ENCODE measurements at places on chromosomes 1 and 21. TPM values are rescaled to one million over a fixed set of nuclear protein-coding genes. Genes with fewer than 3 reads are reported as not detected.

DNA sequence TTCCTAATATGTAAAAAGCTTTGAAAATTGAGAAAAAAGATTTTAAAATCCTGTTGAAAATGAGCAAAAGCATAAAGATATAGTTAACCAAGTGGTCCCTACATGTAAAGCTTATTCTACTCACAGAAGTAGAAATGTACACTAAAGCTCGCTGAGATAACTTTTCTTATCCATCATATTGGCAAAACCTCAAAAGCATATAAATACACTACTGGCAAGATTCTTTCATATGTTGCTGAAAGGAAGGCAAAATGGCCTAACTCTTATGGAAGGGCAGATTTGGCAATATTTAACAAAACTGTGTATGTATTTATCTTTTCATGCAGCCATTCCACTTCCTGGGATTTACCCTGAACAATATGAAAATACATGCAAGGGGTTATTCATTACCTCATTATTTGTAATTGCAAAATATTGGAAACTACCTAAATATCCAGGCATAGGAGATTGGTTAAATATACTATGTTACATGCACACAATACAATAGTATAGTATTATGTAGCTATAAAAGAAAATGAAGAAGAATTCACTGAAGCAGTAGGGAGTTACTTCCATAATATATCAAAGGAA, 43.2 kb upstream of the LYPLAL1 start:
- H3K4me1 ChIP-seq, result no peaks in the 10 kb centered on the region
- no peaks in the 10 kb centered on the region for H3K27me3 ChIP-seq
- no peak for DNase-seq
- H3K36me3 ChIP-seq, result no peaks in the 10 kb centered on the region
- no peak overlapping the region for H3K4me3 ChIP-seq

- H3K4me3 ChIP-seq, result no peak overlapping the region
- no peak for DNase-seq
- no peaks in the 10 kb centered on the region for H3K36me3 ChIP-seq
- no peaks in the 10 kb centered on the region for H3K27me3 ChIP-seq
These were observed 68.6 kb upstream of the MCOLN3 start for GRCh38 chr1:85116856-85117255.

DNA sequence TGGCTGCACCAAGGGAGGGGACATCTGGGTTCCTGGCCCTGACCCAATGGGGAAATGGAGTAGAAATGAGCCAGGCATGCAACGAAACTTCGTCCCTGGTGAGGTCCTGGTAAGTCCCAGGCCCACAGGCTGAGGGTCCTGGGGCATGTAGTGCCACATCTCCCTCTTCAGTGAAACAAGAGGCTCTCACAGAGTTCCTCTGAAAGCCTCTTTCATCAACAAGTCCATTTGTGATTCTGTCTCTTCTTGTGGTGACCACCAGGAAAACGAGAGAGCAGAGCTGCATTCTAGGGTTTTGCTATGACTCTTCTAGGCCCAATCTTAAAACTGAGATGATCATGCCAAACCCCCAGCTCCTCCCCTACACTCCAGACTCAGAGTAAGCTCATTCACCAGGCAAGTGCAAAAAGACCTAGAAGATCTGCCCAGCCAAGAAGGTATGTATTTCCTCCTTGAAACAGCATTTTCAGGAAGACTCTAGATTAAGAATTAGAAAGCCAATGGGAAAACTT, 24.3 kb upstream of the RNF220 start:
- DNase-seq, result no peak
- no peak overlapping the region for H3K4me3 ChIP-seq
- no peak overlapping the region for H3K27ac ChIP-seq
- H3K36me3 ChIP-seq, result no peaks in the 10 kb centered on the region
- H3K4me1 ChIP-seq, result no peaks in the 10 kb centered on the region
- no peaks in the 10 kb centered on the region for H3K27me3 ChIP-seq

- no peak overlapping the region for H3K4me3 ChIP-seq
- H3K27me3 ChIP-seq, result no peaks in the 10 kb centered on the region
- H3K27ac ChIP-seq, result no peak overlapping the region
- no peaks in the 10 kb centered on the region for H3K36me3 ChIP-seq
These were observed 76.0 kb downstream of the NRIP1 start for GRCh38 chr21:14988760-14989159.

DNA sequence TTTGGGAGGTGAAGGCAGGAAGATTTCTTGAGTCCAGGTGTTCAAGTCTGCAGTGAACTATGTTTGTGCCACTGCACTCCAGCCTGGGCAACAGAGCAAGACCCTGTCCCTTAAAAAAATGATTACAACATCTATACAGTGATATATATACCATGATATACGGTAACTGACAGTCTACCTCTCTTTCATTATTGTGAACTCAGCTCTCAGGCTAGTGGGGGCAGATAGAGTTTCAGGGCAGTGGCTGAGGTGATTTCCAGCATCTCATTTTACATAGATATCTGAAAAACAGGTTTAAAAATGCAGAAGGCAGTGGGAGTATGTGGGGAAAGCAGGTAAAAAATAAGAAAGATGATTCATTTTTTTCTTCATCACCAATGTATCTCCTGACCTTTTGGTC, 8.1 kb upstream of the NTNG1 start:
- H3K4me1 ChIP-seq, result no peaks in the 10 kb centered on the region
- no peaks in the 10 kb centered on the region for H3K27me3 ChIP-seq
- no peak for DNase-seq

GRCh38 chr1:69929308-69930057, 275.9 kb downstream of the LRRC40 start:
- H3K27me3 ChIP-seq, result no peaks in the 10 kb centered on the region
- no peak for DNase-seq
- no peak overlapping the region for H3K27ac ChIP-seq
- H3K36me3 ChIP-seq, result no peaks in the 10 kb centered on the region
- no peaks in the 10 kb centered on the region for H3K4me1 ChIP-seq

GRCh38 chr1:64077281-64077940, 126.0 kb upstream of the UBE2U start:
- H3K27me3 ChIP-seq, result no peaks in the 10 kb centered on the region
- DNase-seq, result no peak
- no peak overlapping the region for H3K4me3 ChIP-seq

DNA sequence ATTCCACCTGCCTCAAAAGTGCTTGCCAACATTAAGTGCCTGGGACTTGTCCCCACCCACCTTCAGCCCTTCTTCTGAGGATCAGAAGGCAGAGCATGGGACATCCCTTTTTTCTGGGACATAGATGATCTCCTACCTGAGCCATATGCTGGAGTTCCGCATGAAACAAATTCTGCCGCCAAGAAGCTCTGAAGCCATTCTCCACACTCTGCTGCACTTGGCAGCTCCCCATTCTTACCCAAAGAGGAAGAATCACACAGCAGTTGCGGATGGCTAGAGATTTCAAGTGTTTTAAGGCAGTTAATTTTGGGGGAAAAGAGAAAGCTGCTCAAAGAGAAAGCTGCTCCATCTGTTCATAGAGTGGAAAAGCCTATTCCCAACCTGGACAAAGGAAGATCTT, 197.3 kb upstream of the COA6 start:
- no peaks in the 10 kb centered on the region for H3K27me3 ChIP-seq
- H3K4me1 ChIP-seq, result peaks cover 2% of the 10 kb centered on the region
- H3K4me3 ChIP-seq, result no peak overlapping the region
- no peak for DNase-seq

DNA sequence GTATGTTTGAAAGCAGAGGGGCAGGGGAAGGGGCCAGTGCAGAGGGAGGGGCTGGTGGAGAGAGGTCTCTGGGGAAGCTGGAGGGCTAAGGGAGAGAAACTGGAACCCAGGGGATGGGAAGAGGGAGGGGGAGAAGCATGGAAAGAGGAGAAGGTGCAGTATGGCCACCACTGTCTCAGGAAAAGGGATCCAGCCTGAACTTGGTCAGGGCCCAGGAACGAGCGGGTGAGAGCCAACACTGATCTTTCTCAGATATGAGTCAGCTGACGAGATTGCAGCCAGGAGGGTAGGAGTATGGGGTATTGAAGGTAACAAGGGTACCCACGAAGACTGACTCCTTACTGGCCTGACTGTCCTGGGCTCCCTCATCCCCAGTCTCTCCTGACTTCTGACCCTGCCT, 18.0 kb downstream of the TIE1 start:
- no peaks in the 10 kb centered on the region for H3K36me3 ChIP-seq
- H3K4me3 ChIP-seq, result no peak overlapping the region
- no peak overlapping the region for H3K27ac ChIP-seq
- DNase-seq, result no peak
- no peaks in the 10 kb centered on the region for H3K27me3 ChIP-seq
- no peaks in the 10 kb centered on the region for H3K4me1 ChIP-seq

DNA sequence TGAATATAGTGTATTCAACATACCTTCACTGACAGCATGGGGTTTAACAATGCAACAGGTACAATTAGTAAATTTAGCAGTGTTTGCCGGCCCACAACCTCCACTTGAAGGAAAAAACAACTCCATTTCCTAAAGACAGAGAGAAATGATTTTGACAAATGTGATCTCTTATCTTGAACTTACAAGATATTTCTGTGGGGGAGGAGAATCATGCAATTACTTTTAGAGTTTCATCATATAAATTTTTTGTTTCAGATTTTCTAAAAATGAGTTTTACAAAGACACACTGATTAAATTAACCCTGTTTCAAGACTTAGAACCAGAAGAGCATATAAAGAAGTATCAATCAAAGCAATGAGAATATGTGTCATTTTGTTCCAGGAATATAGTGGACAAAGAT, 80.3 kb downstream of the NME7 start:
- no peak overlapping the region for H3K27ac ChIP-seq
- no peak overlapping the region for H3K4me3 ChIP-seq
- DNase-seq, result no peak
- no peaks in the 10 kb centered on the region for H3K27me3 ChIP-seq

- no peaks in the 10 kb centered on the region for H3K27me3 ChIP-seq
- no peak overlapping the region for H3K27ac ChIP-seq
- no peaks in the 10 kb centered on the region for H3K36me3 ChIP-seq
- no peaks in the 10 kb centered on the region for H3K4me1 ChIP-seq
These were observed 172.8 kb downstream of the MATN1 start for GRCh38 chr1:30550365-30551220.

GRCh38 chr1:2228694-2229036, 546 bp downstream of the SKI start:
- H3K4me3 ChIP-seq, result peak overlapping the region; percentile 91
- H3K4me1 ChIP-seq, result peaks cover 37% of the 10 kb centered on the region
- H3K27me3 ChIP-seq, result no peaks in the 10 kb centered on the region

- H3K4me1 ChIP-seq, result no peaks in the 10 kb centered on the region
- no peaks in the 10 kb centered on the region for H3K36me3 ChIP-seq
- no peak for DNase-seq
- H3K4me3 ChIP-seq, result no peak overlapping the region
These were observed 218.7 kb downstream of the FMN2 start for GRCh38 chr1:240310226-240310925.

DNA sequence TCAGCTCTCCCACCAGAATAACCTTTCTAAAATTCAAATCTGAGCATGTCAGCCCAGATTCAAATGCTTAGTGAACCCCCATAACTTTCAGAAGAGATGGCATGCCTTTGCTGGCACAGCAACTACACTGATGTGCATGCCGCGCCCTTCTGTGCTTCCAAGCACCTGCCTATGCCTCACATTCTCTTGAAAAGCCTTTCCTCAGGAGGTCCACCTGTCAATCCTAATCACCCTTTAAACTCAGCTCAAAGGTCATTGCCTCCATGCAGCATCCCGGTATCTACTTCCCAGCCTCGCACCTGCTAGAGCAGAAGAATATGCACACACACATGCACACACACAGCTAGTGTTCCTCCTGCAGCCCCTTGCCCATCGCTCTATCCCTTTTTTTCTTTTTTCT, 5.2 kb upstream of the S100A2 start:
- H3K4me1 ChIP-seq, result peaks cover 18% of the 10 kb centered on the region
- no peaks in the 10 kb centered on the region for H3K27me3 ChIP-seq
- DNase-seq, result no peak
- H3K36me3 ChIP-seq, result no peaks in the 10 kb centered on the region
- H3K27ac ChIP-seq, result no peak overlapping the region

DNA sequence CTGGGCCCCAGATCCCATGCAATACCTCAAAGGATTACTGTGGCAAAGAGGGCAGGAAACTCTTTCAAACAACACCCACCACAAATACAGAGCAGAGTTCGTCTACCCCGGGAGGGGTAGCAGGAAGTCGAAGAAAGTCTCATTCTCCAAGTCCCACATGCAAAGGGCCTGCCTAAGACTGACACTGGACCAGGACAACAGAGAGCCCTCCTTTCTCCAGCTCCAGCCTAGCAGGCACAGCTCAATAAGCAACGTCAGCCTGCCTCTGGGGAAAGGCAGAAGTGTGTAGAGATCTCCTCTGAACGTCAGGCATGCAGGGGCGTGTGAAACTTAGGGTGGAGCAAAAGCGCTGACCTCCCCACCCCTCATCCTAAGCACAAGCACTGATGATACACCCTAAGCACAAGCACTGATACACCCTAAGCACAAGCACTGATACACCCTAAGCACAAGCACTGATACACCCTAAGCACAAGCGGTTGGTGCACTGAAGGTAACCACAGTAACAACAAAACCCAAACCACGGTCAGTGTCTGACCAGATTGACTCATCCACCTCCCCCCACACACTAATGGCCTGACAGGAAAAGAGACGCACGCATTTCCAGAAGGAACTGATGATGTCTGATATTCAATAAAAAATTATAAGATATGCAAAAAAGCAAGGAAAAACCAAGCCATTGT, 1.3 kb downstream of the KRTAP12-3 start:
- H3K36me3 ChIP-seq, result no peaks in the 10 kb centered on the region
- peak overlapping the region; percentile 38 for H3K4me3 ChIP-seq
- peak overlapping the region; percentile 67 for H3K27ac ChIP-seq
- H3K4me1 ChIP-seq, result peaks cover 59% of the 10 kb centered on the region
- H3K27me3 ChIP-seq, result no peaks in the 10 kb centered on the region

GRCh38 chr1:158095737-158096335, 84.9 kb upstream of the CD1D start:
- H3K36me3 ChIP-seq, result no peaks in the 10 kb centered on the region
- no peak overlapping the region for H3K27ac ChIP-seq
- no peaks in the 10 kb centered on the region for H3K27me3 ChIP-seq
- DNase-seq, result no peak

DNA sequence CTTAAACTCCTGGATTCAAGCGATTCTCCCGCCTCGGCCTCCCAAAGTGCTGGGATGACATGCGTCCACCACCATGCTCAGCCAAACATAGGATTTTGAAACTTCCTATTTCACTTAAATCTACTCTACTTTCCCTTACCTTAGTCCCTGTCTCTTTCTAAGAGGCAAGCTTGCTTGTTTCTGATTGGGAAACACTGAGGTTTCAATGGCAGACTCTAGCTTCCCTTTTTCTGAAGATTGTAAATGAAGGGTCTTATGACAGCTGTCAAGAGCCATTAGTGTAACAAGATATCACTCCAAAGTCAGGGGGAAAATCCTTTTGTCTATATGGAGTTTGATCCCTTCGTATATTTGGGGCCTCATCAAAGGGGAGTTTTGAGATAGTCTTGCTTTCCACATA, 23.5 kb upstream of the LMO4 start:
- H3K27me3 ChIP-seq, result no peaks in the 10 kb centered on the region
- no peaks in the 10 kb centered on the region for H3K36me3 ChIP-seq
- DNase-seq, result no peak
- H3K4me1 ChIP-seq, result no peaks in the 10 kb centered on the region

The EVA1C gene
- total RNA-seq, result 16.2 TPM

The EPHB2 gene
- 0.33 TPM for total RNA-seq

The KISS1 gene
- total RNA-seq, result not detected

The TMCO2 gene
- total RNA-seq, result not detected

The DNASE2B gene
- total RNA-seq, result not detected

The GOLPH3L gene
- total RNA-seq, result 20.0 TPM

The SUSD4 gene
- total RNA-seq, result 0.16 TPM

The ANKRD45 gene
- total RNA-seq, result not detected

All from CD8-positive, alpha-beta memory T cell (primary cell).